ENCODE measurements at places on chromosomes 2 and 18.

DNA sequence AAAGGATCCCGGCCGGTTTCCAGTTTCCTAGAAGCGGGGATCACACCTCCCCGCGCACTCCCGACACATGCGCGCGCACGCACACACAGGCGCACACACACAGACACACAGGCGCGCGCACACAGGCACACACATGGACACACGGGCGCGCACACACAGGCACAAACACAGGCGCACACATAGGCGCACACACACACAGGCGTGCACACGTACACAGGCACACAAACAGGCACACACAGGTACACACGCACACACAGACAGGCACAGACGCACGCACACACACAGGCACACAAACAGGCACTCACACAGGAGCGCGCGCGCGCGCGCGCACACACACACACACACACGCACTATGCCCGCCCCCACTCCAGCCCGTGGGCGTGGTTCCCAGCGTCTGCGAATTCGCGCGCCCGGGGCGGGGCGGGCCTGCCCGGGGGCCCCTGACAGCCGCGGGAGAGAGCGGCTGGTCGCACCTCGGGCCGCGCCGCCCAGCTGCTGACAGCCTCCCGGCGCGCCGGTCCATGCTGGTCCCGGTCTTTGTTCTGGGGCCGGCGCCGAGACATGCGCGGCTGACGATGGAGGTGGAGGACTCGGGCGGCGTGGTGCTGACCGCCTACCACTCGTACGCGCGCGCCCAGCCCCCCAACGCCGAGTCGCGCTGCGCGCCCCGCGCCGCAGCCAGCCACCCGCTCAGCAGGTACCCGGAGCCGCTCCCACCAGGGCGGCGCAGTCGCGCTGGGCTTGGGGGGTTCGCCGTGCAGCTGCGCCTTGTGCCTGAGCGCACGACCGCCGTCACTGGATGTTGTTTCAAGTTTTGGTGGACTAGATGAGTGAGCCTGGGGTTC, at the start of gene ARHGAP28:
TSS of gene ARHGAP28 (plus strand) at position 470 of the 845 bp plus-strand sequence. CDS start at position 576, 106 bp downstream.
- DNase-seq: peak; percentile 35

GRCh38 chr2:75936311-75936710, 225.6 kb upstream of the GCFC2 start:
- DNase-seq: no peak

- DNase-seq: no peak
Measured at GRCh38 chr2:113184531-113185230, 10.9 kb downstream of the PSD4 start.

DNA sequence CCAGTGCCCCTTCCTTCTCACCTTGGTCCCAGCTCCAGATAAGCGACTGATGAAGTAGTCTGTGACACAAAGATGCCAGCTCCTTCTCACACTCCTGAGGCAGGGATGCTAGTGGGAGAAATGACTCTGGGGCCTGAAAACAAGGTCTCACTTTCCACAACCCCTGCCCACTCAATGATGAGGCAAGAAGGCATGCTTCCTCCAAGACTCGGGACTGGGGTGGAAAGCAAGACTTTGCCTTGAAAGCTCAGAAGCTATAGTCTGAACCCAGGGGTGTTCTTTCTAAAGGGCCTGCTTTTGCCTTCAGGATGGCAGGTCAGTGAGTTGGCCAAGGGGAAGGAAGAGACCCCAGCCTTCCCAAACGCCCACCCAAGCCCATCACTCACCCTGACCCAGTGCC, 1.4 kb downstream of the CCDC142 start:
- no peak for DNase-seq

DNA sequence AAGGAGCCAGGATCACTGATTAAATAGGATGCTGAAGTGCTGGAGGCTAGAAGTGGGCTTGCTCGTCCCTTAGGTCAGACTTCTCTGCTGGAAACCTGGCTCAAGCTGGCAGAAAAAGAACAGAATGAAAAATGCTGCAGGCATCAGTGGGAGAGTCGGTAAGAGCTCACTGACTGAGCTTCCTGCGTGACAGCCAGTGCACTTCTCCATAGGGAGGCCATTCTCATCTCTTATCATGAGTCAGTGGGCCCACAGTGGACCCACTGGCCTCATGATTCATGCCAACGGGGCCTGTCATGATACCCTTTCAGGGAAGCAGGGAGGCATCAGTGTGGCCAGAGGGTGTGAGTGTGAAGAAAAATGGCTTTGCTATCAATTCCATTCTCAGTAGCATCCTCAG, 498.2 kb downstream of the PTPRM start:
- no peak for DNase-seq
